H7 (cell line): ENCODE measurements at places on chromosomes 13 and 19.
A peak's percentile ranks its signal among the peaks of the same experiment; 100 is the strongest.

DNA sequence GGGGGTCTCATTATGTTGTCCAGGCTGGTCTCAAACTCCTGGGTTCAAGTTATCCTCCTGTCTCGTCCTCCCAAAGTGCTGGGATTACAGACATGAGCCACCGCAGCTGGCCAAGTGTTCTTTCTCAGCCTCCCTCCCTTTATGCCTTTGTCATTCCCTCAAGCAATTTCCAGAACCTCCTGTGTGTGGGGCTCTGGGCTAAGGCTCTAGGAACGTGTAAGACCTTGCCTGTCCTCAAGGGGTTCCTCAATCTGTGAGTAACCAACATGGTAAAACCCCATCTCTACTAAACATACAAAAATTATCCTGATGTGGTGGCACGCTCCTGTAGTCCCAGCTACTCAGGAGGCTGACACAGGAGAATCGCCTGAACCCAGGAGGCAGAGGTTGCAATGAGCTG is 15.5 kb upstream of the SPACA4 start:
- peak; percentile 67 for DNase-seq

GRCh38 chr19:46697204-46697960 is 19.5 kb downstream of the PRKD2 start:
- peak; percentile 100 for DNase-seq

GRCh38 chr13:67136157-67136556 is 94.0 kb downstream of the PCDH9 start:
- DNase-seq = no peak

GRCh38 chr19:15641901-15642491 is 1.3 kb downstream of the CYP4F3 start:
- no peak for DNase-seq

GRCh38 chr13:113930671-113931637 is 42.9 kb downstream of the C13orf46 start:
- peak; percentile 55 for DNase-seq

DNA sequence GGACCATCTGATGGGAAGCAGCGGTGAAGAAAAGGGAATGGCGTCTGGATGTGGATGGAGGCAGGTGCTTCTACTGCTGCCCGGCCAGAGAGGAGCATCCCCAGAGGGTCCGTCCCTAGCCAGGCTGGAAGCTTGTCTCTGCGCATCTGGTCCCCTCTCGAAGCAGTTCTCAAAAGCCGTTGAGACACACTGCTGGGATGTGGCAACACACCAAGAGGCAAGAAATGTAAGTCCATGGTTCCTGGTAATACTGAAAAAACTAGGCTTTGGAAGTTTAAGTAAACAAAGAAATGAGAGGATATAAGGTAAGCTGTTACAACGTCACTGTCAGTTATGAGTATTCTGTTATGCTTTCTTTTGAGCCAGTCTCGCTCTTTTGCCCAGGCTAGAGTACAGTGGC is 15.1 kb upstream of the FFAR2 start:
- no peak for DNase-seq

DNA sequence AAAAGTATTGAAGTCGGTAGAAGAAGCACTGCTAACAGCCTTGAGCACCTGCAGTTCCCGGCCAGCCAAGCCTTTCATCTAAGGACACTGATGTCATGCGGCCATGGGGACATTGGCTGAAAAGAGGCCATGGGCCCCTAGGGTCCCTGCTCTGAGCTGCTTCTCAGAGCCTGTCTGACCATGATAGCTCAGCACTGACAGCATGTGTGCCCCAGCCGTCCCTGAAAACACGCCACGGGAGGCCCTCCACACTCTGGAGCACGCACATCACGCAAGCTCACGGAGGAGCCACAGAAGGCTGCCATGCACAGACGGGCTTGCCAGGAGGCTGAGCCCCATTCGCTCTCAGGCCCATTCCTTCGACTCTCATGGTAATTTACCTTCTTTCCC is 51.8 kb downstream of the MLLT1 start:
- DNase-seq = peak; percentile 62

GRCh38 chr13:37429976-37430375 is 168.6 kb downstream of the POSTN start:
- no peak for DNase-seq

DNA sequence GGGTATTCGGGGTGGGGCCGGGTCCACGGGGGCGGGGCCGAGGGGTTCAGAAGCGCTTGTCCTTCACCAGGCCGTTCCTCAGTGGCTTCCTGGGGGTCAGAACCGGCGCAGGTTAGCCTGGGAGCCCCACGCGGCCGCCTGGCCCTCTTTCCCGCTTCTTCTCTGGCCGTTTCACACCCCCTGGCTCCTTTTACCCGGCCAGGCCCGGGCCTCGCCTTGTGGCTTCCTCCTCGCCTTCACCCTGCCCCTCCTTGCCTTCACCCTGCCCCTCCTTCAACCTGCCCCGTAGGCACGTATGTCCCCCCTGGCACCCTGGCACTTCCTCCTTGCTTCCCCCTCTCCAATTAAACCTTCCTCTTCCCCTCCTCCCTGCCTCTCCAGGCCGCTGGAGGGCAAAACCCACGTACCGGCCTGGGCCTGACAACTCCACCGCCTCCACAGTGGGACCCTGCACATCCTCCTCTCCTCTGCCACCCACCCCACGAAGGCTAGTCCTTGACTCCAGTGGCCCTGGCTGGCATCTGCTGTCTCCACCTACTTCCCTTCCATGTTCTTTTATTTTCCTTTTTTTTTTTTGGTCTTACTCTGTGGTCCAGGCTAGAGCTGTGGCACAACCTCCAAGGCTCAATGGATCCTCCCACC is 25.3 kb downstream of the CERS1 start:
- DNase-seq = no peak

DNA sequence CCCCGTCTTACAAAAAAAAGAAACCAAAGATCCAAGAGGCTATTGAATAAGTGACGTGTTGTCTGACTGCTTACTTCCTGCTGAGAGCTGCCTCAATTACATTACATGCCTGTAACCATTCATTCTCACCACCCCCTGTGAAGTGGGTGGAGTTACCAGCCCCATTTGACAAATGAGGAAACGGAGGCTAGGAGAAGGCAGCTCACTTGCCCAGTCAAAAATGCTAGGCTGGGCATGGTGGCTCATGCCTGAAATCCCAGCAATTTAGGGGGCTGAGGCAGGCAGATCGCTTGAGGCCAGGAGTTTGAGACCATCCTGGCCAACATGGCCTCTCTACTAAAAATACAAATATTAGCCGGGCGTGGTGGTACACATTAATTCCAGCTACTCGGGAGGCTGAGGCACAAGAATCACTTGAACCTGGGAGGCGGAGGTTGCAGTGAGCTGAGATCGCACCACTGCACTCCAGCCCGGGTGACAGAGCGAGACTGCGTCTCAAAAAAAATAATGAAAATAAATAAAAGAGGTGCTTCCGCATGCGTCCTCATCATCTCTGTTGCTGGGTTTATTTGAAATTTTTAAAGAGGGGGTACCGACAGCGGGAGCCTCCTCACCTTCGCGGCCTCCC is 499 bp downstream of the LSM7 start:
- DNase-seq = peak; percentile 84

DNA sequence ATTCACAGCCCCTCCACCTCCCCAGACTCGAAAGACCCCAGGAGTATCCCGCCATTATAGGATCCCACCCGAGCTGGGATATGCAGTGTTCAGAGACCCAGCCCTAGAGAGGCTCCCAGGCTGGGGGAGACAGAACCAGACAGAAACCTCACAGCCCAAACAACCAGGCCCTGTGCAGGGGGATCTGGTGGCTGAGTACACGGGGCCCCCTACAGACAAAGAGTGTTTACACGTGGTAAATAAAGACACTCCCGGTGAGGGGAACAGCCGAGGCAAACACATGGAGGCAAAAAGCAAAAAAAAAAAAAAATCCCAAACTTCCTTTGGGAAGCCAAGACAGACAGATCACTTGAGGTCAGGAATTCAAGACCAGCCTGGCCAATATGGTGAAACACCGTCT is 25.1 kb downstream of the TINCR start:
- DNase-seq = peak; percentile 71

GRCh38 chr19:41399525-41399924 is 1.9 kb downstream of the BCKDHA start:
- no peak for DNase-seq

DNA sequence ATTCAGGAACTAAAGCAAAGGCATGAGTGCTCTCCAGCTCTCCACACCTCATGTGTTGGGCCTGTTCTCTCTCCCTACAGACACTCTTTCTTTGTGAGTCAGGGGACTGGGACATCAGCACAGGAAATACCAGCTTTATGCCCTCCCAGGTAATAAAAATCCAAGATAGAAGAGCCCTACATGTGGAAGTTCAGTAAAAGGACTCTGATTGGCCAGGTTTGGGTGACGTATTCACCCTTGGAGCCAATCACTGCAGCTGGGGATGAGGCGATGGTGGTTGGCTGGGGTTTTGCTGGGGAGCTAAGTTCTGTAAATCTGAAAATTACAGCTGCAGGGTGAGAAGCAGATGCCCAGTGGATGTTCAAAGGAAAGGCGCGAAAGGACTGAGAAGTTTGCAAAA is 32.5 kb downstream of the CCDC70 start:
- DNase-seq = peak; percentile 52

DNA sequence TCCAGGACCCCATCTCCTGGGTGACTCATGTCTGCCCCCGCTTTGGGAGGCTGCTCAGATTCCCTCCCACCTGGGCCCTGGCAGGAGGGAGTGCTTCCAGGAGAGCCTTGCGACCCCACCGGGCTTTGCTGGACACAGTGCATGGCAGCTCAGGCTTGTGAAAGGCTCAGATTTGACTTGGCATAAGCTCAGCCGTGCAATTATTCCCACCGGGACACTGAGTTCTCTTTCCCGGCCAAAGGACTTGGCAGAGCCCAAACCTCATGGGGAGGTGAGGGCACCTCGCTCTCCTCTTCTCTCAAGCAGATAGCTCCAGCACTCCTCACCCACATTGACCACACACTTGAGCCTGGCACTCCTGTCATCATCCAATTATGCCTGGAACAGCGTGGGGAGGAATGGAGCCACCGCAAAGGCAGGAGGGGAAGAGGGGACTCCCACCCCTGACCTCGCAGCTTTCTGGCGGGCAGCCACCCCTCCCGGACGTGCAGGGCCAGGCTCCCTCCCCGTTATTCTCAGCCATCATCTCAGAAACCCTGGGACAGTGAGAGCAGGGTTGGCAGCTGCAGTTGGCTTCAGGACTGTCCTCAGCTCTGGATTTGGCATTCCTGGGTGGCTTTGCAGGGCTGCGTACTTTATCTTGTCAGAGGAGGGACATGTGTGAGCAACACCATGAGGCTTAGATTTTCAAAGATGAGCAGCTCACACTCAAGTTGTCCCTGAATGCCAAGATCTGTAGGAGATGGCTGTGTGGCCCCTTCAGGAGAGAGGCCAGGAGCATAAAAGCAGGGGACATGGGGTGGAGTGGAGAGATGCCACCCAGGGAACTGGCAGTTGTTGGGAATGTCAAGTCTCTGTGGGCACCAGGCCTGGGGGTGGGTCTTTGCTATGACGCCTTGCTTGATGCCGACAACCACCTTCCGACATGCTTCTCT is 306.2 kb downstream of the TEX29 start:
- DNase-seq = no peak

- DNase-seq = peak; percentile 75
Observed at GRCh38 chr19:53158119-53158656, 665 bp downstream of the ZNF347 start.

DNA sequence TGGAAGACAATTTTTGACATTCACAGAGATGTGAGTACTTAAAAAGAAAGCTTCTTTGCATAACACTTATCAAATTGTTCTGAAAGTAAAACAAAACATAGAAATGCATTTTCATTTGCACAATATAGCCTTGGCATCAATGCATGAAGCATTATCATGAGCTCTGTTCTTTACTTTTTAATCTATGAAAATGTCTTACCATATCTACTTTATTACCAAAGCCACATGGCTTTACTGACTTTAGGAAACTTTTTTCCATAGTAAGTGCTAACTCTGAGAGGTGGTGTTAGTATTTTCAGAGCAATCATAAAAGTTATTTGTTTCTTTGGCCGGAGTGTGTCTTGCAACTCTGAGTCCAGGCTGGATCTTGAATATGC is 10.5 kb downstream of the TNFRSF19 start:
- no peak for DNase-seq

GRCh38 chr19:2978166-2978767 is 903 bp downstream of the TLE6 start:
- DNase-seq = peak; percentile 43

DNA sequence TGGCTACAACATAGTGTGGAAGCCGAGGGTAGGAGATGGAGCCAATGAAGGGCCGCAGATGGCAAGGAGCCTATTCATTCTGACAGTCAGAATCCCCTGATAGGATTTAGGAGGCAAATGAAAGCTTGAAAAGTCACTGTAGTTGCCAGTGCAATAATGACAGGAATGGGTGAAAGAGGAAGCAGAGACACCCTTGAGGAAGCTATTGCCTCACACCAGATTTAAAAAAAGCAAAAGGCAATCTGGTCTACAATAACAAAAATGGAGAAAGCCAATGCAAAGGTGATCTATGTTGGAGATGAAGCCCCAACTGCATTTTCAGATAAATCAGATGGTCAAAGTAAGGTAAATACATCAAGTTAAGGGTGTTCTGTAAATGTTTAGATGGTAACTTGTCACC is 158.5 kb downstream of the TUBA3C start:
- no peak for DNase-seq

DNA sequence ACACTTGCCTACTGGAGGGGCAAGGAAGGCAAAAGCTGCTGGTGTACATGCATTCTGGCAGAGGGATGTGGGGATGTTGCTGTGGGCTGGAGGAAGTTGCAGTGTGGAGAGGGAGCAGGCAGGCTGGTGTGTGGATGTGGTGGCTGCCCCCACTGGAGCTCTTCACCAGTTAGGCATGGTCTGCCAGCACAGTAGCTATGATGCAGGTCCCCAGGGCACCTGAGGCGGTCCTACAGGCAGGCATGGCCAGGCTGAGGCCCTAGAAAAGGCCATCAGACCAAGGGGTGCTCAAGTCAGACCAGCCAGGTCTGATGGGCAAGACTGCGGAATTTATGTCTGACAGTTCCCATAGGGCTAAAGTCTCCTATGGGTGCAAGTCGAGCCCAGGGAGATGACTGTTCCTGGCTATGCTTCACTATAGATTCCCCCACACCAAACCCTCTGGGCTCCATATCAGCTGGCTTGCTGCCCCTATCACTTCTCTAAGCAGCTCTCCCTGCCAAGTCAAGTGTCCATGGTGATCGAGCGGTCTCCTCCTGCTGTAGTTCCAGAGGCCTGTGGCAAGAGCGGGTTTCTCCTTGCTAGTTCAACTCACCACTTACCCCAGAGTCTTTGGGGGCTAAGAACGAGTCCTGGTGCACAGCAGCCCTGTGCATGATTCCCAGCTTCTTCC is 473.1 kb downstream of the TDRD3 start:
- DNase-seq = no peak

DNA sequence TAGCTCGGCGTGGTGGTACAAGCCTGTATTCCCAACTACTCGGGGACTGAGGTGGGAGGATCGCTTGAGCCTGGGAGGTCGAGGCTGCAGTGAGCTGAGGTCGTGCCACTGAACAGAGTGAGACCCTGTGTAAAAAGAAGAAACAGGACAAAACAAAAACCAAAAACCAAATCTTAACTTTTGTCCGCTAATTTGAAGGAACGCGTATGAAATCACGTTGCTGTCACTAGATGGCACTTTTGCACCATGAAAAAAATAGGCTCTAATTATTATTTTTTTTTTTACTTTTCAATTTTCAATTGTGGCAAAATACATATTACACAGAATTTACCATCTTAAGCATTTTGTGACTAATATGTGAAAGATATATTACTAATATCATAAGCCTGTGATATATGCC is 17.6 kb upstream of the ZNF835 start:
- DNase-seq = no peak

GRCh38 chr13:94169454-94170144 is 309.9 kb downstream of the DCT start:
- DNase-seq = no peak
